ENCODE measurements at places on chromosomes 5 and 9.

DNA sequence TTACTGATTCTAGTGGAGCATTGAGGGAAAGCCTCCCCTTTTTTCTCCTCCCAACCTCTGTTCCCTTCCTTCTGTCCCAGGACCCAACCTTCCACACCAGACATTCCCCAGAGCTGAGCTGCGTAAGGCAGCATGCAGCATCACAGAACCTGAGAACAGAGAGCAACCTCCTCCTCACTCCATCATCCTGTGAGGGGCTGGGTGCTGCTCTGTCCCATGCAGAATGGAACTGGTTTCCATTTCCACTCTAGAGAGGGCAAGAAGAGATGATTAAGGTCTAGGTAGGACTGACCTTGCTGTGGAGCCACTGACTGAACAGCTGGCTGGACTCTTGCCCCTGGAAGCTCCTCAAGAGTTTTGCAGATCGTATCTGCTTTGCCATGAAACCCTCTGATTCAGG is 30.1 kb upstream of the IL7R start:
- DNase-seq = no peak

- DNase-seq = no peak
Measured at GRCh38 chr5:155886311-155887031, 440.5 kb upstream of the SGCD start.

- DNase-seq = no peak
Measured at GRCh38 chr5:133995341-133995740, 9.4 kb downstream of the VDAC1 start.

GRCh38 chr9:136485049-136486045 is 2.5 kb upstream of the SEC16A start:
- DNase-seq = peak; percentile 84

DNA sequence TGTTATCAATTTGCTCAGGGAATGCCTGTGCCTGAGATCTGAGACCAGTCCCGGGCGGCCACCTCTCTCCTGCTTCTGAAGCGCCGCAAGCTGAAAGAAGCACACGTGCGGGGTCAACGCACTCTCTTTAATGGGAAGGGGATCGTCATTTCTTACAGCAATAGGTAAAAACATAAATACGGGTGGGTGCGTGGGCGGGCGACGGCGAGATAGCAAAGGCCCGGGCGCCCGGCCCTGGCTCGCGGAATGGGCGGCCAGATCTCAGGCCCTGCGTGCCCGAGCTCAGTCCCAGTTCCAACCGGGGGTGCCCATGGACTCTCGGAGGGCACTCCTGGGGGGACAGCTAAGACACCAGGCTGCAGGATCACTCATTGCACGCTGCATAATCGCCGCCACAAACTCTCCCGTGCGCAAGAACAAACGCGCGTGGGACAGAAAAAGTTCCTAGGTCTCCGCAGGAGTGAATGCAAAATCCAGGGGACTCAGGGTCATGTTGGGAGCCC is 3.0 kb downstream of the NKX2-5 start:
- no peak for DNase-seq

GRCh38 chr5:61371474-61371873 is 39.4 kb downstream of the ZSWIM6 start:
- no peak for DNase-seq

- DNase-seq = no peak
Measured at GRCh38 chr5:65954200-65954599, 27.8 kb downstream of the ERBIN start.

GRCh38 chr5:132876020-132876759 is 2.7 kb downstream of the LEAP2 start:
- DNase-seq = no peak

GRCh38 chr5:173327948-173328843 is at the start of gene STC2:
Gene STC2, minus strand, starts transcription at chr5:173328414. Its CDS starts 221 bp downstream, at chr5:173328193.
- no peak for DNase-seq

DNA sequence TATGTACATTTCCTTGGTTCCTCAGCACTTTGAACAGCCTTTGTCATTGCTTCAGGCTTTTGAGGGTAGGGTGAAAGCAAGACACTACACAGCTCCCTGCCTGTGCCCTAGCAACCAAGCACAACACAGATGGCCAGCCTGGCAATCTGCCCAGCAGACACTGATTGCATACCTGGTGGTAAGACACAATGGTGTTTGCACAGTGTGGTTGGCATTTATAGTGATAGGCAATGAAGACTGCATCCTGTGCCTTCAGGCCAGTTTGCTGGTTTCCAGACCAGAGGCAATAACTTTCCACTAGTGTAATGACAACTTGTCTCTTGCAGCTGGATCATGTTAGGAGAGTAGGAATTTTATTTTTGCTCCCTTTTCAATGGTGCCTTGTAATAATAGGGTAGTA is 144.5 kb upstream of the TNC start:
- DNase-seq = peak; percentile 59

Data from SK-MEL-5 (cell line).